Activated CD8-positive, alpha-beta T cell treated with anti-CD3 and anti-CD28 coated beads, Interleukin-2, amount 10 ng/mL, durations not matched to agents 7 days and 5 days (primary cell): ENCODE measurements at places on chromosomes 4 and X.

DNA sequence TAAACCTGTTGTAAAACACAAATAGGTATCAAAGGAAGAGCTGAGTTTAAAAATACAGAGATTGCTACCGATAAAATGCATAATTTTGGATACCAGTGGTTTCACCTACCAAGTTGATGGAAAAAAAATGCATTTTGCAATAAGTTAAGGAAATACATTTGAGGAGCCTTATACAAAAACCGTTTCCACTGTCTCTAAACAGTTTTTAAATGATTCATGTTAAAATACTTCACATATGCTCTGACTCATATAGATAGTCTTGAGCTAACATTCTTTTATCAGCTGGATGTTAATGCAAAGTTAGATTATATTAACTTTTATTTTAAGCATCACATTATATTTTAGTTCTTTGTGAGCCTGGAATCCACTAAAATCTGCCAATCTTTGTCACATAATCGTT is 50.6 kb upstream of the ANKRD17 start:
- no peak for DNase-seq

DNA sequence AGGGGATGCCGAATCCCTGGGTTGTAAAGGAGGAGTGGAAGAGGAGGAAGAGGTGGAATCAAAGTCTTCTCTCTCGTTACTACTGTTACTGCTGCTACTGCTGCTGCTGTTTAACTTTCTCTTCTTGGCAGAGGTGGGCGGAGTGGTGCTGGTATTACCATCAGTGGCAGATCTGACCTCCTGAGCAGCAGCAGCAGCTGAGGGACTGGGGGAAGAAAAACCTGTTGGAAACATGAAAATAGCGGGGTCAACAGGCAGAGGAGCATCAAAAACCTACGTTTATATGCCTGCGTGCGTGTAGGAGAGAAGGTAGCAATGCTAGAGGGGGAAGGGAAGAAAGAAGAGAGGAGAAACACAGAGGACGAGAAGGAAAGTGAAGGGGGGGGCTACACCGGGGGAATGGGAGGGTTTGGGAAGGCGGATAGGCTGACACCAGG is 339 bp downstream of the CUL4B start:
- peak; percentile 56 for DNase-seq

GRCh38 chr4:55125087-55125721 is at the start of gene KDR:
TSS of gene KDR (minus strand) at chr4:55125595. CDS start at chr4:55125293, 302 bp downstream.
- DNase-seq = no peak

DNA sequence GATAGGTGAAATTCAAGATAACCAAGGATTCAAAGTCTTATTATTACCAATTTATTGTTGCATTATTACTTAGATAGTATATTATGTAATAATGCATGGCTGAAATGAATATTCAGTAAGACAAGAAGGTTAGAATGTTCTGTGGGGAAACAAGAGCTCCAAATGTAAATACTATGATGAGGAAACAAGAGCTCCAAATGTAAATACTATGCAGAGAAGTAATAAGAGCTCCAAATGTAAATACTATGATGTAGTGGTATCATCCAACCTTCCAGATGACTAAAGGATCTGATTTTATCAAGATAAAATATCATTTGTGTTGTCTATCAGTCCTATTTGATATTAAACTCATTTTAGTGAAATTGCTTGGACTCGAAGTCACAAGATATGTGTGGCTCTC is 82.2 kb upstream of the PCDH18 start:
- DNase-seq = no peak

DNA sequence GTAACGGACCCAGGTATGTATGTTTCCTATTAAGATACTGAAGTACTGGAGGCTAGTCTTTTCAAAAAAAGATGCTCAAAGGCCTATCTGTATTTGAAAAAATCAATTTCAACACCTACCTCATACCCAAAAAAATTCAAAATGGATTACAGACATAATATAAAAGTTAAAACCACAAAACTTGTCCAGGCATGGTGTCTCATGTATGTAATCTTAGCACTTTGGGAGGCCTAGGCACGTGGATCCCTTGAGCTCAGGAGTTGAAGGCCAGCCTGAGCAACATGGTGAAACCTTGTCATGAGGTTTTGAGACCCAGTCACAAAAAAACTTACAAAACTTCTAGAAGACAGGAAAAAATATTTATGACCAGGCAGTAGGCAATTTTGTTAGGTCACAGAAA is 16.7 kb downstream of the RBMX start:
- DNase-seq = no peak

DNA sequence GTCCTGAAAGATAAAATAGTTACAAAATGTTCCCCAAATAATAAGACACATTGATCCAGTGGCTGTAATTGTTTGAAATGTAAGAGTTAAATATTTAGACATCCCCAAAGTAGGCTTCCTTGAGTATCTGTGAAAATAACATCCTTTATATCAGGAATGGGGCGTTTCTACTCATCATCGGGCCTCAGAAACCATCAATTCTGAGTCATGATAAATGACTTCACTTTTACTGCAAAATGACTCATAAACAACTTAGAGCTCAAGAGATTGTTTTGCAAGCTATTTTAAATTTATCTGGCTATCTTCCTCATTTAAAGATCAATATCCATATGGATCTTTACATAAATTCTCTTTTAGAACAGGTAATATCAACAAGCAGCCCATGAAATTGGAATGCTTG is 369.4 kb upstream of the CNKSR2 start:
- DNase-seq = no peak

DNA sequence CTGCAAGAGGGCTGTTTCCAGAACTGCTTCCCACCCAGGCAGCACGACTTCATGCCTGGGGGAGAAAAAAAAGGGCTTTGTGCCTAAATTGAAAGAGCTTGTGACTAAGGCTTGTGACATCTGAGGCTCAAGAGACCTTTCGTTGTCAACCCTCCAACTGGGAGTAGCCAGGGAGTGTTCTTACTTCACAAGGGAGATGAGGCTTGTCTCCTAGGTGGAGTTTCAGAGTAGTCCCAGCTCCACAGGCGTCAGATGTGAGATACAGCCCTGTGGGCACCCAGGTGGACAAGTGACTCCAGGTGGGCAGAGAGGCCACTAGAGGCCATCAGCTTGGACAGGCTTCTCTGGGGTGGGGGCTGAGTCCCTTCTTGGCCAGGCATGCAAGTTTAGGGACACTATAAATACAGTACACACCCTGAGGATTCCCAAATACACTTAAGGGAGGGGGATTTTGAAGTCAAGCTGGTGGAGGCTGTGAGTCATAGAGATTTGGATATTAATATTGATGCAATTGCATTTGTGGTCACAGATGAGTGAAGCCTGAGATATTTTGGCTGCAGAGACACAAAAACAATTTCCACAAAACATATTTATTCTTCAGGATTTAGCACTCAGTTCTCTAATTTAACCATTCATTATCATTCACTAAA is 40.1 kb upstream of the SETD7 start:
- no peak for DNase-seq

DNA sequence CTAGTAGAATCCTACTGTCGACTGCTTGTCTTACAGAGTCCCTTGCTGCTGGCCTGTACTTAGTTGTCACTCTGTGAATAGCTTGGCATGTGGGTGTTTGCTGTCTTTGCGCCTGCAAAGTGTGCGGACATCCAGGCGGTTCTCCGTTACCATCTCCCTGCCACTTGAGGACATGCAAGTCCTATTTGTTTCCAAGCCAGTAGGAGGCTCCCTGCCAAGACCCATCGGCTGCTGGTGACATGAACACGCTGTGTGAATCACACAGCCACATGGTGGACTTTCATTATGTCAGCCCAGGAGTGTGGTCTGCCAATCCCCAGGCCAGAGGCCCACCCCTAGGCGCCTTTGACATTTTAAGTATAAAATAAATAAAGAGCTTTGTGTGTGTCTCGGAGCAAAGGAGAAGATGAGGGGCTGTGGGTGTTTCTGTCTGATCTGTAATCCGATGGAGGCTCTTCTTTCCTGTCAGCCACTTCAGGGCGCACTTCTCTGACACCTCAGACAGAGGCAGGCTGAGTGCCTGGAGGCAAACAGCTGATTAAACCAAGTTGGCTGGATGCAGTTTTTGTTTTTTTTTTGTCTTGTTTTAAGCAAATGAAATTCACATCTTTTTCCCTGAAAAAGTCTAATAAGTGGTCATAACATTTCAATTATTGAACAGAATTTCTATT is 51.5 kb downstream of the ALPK1 start:
- DNase-seq = no peak

GRCh38 chr4:25862411-25863346 is at the start of gene SEL1L3:
TSS of gene SEL1L3 (minus strand) at chr4:25862988. CDS start at chr4:25862836, 152 bp downstream.
- peak; percentile 53 for DNase-seq
